ENCODE measurements at places on chromosomes 16 and 17.

GRCh38 chr16:57720142-57720575 is 15.4 kb upstream of the KATNB1 start:
- DNase-seq = no peak

- DNase-seq = no peak
These were observed 53.6 kb downstream of the CDH11 start for GRCh38 chr16:65068151-65068740.

- no peak for DNase-seq
These were observed 21.1 kb downstream of the NXPH3 start for GRCh38 chr17:49596613-49597244.

DNA sequence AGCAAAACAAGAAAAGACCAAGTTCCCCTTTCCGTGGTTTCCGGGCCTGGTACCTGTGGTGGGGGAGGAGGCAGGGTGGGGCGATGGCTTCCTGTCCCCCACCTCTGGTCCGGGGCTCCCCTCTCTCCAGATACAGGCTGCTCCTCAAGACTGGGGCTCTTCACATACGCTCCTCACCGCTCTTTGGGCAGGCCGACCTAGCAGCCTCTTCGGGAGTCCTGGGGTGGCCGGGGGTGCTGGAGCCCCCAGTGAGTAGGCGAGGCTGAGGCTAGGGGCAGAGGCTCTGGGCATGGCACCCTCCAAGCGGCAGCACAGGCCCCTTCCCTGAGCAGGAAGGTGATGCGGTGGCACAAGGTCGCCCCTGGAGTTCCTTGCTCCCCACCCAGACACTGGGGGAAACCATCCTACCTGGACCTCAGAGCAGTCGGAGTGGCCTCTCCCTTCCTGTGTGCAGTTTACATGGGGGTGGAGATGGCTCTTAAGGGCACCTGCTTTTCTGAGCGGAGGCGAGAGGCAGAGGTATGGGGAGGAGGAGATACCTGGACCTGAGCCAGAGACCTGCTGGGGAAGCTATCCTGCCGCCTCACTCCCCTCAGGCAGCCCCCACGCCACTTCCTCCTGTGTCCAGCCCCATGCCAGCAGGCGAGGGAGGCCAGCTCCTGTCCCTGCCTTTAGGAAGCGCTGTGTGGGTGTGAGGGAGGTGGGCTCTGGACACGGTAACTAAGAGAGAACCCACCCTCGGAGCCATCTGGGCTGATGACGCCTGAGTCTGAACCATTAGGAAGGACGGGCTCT is 891 bp downstream of the CORO1A start:
- DNase-seq = peak; percentile 53

DNA sequence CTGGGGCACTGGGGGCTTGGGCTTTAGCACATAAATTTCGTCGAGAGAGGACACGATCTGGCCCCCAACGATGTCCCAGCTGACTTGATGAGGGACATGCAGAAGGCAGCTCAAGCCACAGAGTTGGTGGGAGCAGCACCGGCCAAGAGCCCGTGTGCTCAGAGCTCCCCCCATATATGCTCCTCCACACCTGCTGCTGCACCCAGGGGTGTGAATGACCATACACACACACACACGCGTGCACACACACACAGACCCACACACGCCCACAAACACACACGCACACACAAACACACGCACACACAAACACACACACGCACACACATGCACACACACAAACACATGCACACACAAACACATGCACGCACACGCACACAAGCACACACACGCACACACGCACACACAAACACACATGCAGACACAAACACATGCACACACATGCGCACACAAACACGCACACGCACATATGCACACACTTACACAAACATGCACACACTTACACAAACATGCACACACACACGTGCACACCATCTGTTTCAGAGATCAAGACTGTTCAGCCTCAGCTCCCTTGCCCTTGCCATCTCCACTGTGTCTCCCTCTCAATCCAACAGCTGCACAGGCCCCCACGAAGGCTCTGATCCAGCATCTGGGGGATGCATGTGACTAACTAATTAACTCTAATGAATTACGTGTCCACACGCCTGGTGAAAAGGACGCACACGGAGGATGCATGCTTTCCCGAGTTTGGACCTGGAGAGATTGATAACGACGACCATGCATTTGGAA is 85.6 kb upstream of the TNRC6C start:
- DNase-seq = peak; percentile 29

DNA sequence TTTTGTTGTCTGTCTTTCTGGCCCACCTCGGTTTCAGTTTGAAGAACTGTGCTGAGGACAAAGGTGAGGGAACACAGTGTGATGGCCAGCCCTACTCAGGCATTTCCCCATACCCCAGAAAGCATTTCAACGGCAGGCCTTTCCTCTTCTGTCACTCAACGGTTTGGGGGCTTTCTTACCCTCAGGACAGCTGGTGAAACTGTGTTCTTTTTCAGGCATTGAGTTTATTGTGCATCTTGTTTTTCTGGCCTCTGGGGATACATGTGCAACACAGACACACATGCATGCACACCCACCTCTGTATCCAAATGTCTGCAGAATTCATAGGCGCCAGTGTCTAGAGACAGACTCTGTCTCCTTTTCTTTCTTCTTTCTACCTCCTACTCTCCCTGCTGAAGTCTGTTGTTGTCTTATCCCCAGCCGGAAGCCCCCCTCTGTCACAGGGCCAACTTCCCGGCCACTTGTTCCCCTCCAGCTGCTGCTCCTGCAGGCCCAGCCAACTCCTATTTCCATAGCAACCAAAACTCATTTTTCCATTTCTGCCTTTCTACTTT is 17.0 kb downstream of the CHD9 start:
- DNase-seq = peak; percentile 85

GRCh38 chr17:67574658-67575293 is 143.0 kb upstream of the NOL11 start:
- no peak for DNase-seq

DNA sequence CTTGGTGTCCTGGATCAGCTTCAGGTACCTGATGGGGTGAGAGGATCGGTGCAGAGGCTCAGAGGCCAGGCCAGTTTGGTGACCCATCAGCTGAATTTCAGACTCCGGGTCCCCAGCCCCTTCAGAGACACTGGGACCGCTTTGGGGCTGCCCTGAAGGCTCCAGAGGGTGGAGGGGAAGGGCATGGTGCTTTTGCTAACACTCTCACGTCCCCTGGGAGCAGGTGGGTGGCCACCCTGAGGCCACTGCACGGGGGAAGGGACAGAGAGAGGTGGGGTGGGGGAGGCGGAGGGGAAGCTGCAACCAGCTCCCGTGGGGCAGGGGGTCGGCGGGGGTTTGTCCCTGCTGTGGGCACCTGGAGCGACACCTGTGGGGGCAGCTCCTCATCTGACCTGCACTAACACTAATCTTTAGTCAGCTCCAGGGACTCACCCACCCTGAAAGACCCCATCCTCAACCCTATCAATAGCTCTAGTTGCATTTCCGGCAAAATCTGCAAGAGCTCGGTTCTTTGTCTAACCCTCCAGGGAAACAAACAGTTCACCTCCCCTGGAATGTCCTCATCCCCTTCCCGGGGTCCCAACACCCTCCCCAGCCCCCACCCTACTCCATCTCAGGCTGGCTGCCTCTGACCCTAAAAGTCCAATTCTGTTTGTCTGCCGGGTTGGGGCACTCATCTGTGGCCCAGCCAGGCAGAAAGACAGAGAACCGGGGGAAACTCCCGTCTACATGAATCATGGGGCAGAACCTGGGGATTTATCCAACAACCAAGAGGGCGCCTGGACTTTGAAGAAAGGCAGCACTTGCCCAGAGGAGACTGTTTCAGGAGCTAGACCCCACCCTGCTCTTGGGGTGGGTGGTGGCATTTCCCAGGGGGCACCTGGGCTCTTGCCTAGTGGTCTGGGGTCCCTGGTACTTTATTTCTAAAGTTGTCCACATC is 91.9 kb upstream of the CBX4 start:
- no peak for DNase-seq

DNA sequence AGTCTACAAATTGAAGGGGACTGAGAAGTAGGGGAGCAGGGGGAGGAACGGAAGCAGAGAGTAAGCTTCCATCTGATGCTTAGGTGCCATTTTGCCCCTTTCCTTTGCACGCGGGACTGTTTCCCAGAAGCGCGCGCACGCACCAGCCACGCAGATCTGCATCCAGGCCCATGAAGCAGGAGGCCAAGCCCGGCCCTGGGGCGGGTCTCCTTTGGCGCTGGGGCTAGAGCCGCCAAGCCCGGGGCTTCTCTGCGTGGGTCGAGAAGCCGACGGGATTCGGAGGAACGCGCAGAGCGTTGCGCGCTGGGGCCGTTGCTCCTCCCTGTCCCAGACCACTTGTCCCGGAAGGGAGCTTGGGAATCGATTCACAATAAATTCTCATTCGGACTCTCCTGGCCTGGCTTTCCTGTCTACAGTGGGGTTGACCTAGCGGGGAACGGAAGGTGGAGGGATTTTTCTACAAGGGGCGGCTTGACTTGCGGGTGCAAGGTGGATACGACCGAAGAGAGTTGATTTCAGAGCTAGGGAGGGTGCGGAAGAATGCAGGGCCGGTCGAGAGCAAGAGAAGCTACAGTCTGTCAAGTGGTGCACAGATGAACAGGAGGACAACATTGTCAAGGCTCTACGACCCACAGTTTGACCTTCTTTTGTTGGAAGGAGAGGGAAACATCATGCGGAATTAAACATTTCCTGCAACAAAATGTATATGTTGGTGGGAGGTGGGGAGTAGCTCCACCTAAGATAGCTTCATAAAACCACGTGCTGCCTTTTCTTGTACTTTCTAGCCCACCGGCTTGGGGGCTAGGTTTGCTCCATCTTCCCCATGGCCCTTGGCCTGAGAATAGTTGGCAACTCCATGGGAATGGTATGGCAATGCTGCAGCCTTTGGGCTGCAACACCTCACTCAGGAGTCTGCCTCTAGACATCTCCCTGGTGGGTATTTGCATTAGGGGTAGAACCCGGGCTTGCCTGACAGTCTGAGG is 4.5 kb downstream of the HOXB9 start:
- DNase-seq = no peak

DNA sequence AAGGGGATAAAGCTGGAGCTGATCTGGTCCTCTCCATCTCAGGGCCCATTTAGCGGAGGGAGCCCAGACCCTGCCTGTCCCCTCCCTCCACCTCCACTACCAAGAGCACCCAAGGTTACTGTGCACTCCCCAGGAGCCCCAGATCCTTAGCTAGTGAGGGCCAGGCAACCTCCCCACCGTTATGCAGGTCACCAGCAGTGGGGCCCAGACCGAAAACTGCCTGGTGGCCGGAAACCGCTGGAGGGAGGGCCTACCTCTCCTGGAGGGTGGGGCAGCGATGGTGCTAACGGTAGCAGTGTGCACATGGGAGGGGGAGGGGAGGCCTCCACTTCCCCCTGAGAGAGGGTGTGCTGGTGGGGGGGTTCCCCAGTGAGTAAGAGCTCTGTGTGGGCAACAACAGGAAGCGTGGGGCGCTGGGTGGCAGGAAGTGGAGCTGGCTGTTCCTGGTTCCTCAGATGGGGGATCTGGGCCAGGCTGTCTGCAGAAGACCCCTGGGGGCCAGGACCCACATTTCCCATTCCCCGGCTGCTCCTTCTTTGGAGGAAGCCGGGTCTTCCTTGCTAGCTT is 4.4 kb downstream of the FMNL1 start:
- no peak for DNase-seq

- DNase-seq = no peak
These were observed 19.5 kb downstream of the LYRM1 start for GRCh38 chr16:20920091-20920490.

GRCh38 chr17:61862975-61863800 is at the start of gene BRIP1:
Gene BRIP1, minus strand, starts transcription at chr17:61863528. Its CDS starts 1,989 bp downstream, at chr17:61861539.
- peak; percentile 95 for DNase-seq

DNA sequence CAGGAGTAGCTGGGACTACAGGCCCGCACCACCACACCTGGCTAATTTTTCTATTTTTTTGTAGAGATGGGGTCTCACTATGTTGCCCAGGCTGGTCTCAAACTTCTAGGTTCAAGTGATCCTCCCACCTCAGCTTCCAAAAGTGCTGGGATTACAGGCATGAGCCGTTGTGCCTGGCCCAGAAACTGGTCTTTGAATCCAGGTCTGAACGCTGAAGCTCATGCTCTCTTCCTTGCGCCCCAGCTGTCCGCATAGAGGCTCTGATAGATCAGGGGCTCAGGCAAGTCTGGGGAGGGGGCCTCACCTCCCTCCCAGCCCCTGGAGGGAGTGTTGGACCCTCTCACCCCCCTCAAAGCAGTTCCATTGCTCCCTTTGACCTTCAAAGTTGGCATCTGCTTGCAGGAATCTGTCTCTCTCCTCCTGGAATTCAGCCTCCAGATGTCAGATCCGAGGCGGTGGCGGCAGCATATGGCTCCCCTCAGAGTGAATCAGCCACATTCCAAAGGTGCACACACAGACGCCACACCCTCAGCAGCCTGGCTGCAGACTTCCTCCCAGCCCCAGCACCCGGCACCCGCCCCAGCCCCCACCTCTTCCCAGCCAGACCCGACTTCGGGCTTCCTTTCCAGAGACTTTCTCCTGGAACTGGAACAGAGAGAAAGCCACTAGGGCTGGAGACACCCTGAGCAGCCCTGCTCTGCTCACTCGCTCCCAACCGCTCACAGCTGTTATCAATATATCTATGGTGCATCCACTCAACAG is 16.9 kb upstream of the GLIS2 start:
- no peak for DNase-seq

Measured in NCI-H1105 (cell line).